Cerebellum (tissue), 4 donors: ENCODE measurements at places on chromosomes 6 and 20. TPM values are rescaled to one million over a fixed set of nuclear protein-coding genes. Genes with fewer than 3 reads are reported as not detected.

DNA sequence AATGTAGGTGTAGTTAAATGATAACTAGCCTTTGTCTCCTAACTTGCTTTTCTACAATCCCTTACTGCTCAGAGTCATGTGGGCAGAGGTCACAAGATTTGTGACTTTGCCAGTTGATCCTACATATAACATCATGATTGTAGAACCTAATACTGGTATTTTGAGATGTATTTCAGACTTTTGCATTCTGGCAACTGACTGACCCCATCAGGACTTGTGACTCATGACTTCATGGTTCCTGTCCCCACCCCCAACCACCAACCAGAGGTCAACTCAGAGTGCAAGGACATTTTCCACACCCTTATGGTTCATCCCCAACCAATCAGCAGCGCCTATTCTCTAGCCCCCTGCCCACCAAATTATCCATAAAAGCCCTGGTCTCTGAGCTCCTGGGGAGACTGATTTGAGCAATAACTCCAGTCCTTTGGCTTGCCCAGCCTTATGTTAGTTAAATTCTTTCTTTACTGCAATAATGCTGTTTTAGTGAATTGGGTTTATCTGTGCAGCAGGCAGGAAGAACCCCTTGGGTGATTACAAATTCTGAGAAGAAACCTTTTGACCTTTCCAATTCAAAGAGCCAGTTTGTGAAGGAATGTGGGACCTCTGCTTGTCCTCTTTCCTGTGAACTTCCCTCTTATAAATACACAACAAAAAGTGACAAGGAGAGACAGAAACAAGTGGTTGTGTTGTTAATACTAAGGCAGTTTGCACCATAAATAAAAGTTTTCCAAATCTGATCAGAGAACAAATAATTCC, 588.7 kb downstream of the UTRN start:
- DNase-seq = no peak

GRCh38 chr6:151760486-151760885, 47.0 kb upstream of the ESR1 start:
- no peak for DNase-seq

DNA sequence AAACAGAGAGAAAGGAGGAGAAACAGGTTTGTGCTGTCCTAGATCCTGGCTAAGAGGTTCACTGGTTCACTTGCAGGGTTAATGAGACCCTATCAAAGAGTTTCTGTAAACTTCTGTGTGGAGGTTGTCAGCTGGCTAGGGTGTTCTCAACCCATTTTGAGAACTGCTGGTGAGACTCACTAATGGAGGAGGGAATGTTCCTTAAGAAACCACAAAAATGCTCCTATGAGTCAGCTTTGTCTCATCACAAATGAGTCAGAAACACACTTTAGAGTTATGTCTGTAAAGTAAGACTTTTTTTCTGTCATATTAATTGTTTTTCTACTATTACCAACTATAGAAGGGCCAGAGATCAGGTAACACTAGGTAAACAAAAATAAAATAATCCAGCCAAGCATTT, 884.4 kb downstream of the PHF3 start:
- no peak for DNase-seq

- DNase-seq = no peak
Observed at GRCh38 chr6:122072014-122072647, 327.3 kb upstream of the HSF2 start.

DNA sequence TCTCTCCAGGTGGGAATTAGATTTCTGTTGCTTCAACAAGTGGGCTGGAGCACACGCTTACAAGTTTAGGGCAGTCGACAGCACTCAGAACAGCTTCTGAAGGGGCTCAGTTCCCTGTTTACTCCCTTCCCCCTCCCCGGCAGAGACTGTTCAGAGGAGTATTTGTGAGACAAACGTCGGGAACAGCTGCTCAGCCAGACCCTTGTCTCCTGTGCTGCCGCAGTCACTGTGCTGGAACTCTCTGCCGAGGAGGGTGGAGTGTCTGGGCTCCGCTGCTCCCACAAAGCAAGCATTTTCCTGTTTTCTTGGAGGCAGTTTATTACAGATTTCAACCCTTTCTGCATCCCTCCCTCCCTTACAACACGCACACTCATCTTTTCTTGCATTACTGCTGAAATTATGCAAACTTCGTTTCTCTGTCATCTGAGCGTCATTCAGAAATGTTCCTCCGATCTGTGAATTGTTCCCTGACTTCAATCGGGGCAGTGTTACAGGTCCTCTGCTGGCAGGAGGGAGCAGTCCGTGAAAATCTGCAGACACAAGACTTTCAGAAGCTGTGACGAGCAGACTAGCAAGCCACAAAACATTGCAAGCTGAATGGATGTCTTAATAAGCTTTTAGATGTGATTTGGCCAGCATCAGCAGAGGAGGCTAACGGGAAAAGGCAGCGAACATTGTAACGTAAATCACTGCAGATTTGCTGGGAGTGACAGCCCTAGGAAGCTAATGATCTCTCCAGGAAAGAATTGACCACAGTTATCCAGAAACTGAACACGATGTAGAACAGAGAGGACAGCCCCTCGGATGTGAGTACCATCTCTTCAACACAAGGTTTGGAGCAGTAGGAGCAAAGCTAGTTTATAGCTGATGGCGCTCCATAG, 76.2 kb downstream of the LYRM2 start:
- peak; percentile 55 for DNase-seq

DNA sequence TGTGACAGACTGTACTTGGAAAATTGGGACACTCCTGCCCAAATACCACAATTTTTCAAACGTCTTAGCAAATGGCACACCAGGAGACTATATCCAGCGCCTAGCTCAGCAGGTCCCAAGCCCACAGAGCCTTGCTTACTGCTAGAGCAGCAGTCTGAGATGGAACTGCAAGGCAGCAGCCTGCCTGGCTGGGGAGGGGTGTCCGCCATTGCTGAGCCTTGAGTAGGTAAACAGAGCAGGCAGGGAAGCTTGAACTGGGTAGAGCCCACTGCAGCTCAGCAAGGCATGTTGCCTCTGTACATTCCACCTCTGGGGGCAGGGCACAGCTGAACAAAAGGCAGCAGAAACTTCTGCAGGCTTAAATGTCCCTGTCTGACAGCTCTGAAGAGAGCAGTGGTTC, 1003.3 kb upstream of the MAP3K7 start:
- DNase-seq = no peak

DNA sequence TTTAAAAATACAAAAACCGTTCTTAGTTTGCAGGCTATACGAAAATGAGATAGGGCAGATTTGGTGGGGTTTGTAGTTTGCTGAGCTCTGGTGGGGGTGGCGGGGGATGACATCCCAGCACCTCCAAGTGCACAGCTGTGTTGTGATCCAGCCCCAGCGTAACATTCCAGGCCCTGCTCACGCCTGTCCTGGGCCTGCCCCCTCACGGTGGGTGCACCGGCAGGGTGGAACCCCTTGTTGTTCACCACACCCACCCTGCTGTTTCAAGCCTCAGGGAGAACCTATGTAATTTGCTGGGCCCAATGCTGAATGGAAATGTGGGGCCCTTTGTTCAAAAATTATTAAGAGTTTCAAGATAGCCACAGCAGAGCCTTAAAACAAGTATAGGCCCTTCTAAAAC, 25.0 kb downstream of the ARMC2 start:
- DNase-seq = no peak

- DNase-seq = no peak
Observed at GRCh38 chr6:149852881-149853280, 11.3 kb downstream of the LRP11 start.

GRCh38 chr6:92110403-92110802, 1309.0 kb downstream of the EPHA7 start:
- DNase-seq = no peak

The SUPT3H gene
- total RNA-seq = 29.9 TPM

The PPP1R3G gene
- total RNA-seq = 1.00 TPM

The ZHX3 gene
- 16.8 TPM for total RNA-seq

The C20orf141 gene
- not detected for total RNA-seq

The RSPH4A gene
- 4.4 TPM for total RNA-seq

The EEF1A2 gene
- total RNA-seq = 78.4 TPM

The WFDC5 gene
- total RNA-seq = not detected
